Activated CD4-positive, alpha-beta T cell treated with anti-CD3 and anti-CD28 coated beads, Interleukin-2, amount 50 U/mL, for 24 hours (primary cell): ENCODE measurements at places on chromosomes 12 and 14.

DNA sequence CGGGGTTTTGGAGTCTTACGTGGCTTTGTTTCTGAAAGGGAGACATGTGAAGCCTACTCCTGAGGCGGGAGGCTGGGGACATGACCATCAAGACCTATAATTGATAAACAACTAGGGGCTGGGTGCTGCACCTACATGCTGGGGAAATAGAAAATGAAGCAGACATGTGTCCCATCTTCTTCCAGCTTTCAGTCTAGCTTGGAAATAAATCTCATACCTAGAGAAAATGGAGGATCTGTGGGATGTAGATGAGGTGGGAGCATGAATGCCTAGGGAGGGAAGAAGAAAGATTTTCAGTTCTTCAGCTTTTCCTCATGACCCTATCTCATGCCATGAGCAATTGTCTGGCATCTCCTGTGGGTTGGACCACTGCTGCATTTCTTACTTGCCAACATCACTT is 22.1 kb downstream of the EMP1 start:
- DNase-seq, result no peak

DNA sequence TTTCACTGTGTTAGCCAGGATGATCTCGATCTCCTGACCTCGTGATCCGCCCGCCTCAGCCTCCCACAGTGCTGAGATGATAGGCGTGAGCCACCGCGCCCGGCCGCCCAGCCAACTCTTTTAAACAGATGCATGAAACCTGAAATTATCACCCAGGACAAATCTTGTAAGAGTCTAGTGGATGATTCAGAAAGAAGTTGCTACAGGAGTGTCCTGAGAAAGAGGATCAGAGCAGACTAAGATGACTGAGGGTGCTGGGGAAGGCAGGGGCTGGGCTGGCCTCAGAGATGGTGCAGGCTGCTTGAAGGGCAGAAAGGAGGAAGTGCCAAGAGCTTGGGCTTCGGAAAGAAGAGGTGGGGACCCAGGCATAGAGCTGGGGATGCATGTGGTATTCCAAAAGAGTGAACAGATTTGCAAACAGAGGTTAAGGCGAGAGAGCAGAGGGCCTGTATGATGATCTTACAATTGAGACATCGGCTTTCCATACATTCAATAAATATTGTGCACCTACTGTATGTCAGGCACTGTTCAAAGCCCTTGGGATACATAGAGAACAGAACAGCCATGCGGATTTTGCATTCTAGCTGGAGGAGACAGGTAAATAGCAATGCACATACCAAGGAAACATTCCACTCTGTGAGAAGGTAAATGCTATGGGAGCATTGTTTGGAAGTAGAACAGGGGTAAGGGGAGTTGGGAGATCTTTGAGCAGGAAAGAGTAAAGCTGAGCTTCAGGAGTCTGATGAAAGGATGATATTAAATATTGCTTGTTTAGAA is 7.4 kb upstream of the CD9 start:
- no peak for DNase-seq

- DNase-seq, result no peak
These were observed 196.2 kb upstream of the FOXG1 start for GRCh38 chr14:28570391-28570790.

- no peak for DNase-seq
These were observed 29.9 kb downstream of the HSPB8 start for GRCh38 chr12:119208626-119209061.

DNA sequence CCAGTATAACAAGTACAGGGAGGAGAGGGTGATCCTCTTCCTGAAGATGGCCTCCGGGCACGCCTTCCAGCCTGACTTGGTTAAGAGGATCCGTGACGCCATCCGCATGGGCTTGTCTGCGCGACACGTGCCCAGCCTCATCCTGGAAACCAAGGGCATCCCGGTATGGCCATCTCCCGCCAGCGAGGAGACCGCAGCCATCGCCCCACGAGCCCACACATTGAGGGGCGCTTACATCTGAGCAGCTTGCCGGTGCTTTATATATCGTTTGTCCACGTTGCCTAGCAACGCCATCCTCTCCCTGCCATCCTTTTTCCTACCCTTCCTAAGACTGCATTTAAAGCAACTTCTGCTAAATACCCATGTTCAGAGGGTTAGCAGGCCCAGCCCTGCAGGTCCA is 71.5 kb downstream of the AACS start:
- no peak for DNase-seq

GRCh38 chr12:52527121-52527800 is 7.1 kb upstream of the KRT5 start:
- no peak for DNase-seq

GRCh38 chr14:100256339-100256895 is 17.5 kb downstream of the YY1 start:
- no peak for DNase-seq

DNA sequence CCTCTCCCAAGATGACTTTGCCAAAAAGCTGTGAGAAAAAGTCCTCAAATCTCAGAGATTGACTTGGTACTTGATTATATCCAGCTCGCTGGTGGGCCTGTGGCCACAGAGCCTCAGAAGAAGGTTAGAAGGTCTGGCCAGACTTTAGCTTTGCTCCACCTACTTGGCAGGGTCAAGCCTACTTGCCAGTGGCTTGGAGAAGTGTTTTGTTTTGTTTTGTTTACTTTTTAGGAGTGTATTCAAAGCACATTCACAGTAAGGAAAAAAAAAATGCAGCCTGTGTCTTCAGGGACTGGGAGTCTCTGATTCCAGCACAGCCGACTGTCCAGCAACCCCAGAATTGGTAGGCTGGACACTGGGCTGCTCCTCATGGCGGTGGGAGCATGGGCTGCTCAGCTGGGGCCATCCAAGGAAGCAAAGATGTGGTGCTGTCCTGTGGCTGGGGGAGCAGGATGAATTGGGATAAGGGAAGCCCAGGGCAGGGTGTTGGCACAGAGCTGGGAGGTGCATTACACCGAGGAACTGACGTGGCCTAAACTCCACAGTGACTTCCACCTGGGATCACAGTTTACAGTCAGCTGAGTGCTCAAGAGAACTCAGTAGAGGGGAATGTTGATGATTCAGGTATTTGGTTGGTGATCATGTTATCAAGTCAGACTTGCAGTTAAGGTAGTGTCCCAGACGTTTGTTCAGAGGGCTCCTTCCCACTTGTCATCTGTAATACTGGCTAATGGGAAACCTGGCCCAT is 73.5 kb downstream of the PPP2R5C start:
- no peak for DNase-seq

- DNase-seq, result no peak
These were observed 5.3 kb upstream of the PLEKHG3 start for GRCh38 chr14:64698903-64699302.

DNA sequence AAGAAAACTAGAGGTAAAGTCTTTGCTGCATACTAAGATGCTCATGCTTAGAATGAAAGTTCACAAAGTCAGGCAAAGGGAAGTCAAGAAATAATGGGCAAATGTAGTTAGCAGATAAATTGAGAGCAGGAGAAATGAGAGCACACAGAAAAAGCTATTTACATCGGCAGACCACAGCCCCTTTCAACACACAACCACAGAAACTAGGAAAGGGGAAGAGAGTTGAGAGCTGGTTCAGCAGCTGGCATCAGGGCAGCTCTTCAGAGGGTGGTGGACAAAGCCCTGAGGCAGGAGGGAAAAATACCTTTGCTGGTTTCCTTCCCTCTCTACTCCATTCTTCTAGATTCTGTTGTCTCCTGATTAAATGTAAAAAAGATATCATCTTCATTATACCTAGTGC is 95.4 kb upstream of the ANO4 start:
- no peak for DNase-seq

DNA sequence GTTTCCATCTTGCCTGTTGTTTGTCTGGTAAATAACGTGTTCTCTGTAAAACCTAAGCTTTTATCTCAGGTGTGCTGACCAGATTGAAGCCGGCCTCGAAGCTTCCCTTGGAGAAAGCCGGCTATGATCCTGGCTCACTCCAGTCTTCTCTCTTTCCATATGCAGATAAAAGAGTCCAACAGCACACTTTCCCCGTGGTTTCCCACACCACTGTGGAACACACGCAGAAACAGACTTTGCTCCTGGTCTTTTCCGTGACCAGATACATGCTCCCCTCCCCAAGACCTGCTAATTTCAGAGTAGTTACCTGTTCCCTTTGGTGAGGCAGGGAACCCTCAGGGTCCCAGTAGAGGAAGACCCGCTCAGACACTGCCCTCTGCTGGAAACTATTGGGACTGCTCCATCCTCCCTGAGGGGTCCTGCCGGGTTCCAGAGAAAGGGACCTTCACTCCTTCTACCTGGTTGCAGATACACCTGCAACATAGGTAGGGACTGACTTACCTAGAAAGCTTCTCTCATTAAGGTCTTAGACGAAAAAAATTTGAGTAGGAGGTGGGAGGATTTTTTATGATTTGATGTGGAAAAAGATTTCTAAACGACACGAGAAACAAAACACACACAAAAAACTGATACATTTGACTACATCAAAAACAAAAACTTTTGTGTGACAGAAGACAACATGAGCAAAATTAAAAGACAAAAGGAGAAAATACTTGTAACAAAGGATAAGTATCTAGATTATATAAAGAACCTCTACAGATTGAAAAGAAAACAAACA is 415.4 kb upstream of the CCDC196 start:
- peak; percentile 54 for DNase-seq

DNA sequence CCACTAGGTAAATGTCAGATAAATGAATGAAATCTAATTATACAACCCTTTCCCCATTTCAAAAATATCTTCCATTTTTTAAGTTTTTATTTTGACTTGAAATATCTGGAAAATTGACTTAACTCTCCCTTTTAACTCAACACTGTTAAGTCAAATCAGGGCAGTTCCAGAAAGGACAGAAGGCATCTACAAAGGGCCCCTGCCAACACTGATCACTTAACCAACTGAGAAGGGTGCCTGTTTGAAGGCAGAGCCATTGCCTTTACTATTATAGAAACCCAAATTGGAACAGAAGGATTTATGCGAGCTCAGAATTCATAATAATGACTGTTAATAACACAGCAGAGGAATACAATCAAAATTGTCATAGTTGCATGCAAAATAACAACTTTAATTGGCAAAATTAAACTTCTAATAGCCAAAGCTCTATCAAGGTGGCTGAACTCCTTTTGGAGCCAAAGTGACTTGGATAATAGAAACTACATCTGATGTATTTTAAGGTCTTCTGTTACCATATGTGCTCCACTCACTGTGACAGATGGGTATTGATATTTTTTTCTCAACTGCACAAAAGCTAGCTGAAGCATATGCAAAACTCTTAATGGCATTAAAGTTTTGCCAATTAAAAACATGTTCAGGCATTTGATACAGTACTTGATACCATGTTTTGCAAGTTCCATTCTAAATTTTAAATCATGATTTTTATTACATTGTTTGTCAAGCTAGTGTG is 383.8 kb downstream of the NOVA1 start:
- no peak for DNase-seq

DNA sequence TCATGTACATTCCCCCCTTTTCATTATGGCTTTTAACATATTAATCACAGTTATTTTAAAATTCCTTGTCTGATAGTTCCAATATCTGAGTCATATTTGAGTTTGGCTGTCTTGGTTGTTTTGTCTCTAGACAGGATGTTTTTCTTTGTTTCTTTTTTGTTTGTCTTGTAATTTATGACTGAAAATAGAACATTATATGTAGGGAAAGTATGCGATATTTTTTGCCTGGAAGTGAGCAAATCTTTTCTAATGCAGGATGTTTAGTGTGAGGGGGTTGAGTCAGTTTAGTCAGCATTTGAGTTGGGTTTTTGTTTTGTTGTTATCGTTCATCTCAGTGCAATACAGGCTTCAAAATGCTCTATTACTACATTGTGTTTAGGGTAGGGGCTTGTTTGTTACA is 239.7 kb downstream of the SNAPC1 start:
- no peak for DNase-seq

DNA sequence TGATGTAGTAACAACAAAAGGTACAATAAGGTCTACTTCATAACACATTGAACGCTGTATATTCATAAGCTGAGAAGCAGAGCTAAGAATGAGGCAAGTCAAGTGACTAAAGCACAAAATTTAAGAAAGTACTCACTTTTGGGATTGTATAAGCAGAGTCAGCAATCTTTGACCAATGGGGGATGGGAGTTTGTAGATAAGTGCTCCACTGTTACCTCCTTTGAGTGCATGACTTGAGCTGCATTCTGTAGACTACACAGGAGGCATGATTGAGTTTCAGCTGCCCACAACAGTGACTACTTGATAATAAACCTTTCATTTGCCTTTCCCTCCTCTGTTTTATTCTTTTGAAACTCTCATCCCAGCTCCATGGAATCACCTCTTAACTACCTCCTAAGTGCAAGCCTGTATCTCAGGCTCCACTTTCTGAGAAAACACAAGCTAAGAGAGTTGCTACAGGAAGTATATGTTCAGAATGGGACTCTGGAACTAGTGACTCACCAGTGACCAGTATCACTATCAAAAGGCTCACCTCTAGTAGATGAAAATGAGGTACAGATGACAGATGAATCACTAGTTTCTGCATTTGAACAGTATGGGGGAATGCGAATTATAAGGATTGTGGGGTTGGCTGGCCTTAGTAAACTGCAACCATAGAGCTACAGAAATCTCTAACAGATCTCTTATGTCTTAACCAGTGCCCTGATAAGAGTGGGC is 49.2 kb downstream of the SLC35F4 start:
- DNase-seq, result no peak

- no peak for DNase-seq
These were observed 59.9 kb downstream of the SETD3 start for GRCh38 chr14:99420711-99421110.

DNA sequence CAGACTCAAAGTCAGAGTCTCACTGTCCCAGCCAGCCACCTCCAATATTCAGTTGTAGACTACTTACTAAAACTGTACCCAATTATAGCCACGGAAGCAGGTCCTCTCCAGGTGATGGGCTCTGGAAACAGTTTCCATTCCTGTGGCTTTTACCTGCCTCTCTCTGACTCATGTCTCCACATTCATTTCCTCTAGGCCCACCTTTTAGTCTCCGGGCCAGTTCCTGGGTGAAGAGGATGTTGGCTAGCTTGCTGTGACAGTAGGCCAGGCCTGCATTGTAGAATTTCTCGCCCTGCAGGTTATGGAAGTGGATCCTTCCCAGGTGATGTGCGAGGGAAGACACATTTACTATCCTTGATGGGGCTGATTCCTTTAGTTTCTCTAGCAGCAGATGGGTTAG is 5.6 kb downstream of the RDH11 start:
- no peak for DNase-seq

- DNase-seq, result no peak
These were observed 71.9 kb downstream of the SLC25A47 start for GRCh38 chr14:100394886-100395672.

DNA sequence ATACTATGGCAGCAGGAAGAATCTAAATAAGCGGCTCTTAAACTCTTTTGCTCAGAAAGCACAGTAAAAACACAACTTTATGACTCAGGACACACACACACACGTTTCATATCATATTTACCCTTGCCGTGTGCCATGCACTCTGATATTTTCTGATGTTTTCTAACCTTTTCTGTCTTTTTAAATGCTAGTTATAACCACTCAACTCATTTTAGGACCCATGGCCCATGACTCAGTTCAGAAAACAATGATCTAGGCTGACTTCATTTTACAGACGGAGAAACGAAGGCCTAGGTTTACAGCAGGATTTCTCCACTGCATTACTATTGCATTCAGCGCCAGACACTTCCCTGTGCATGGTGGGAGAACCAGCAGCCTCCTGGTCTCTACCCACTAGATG is 9.1 kb downstream of the VWF start:
- no peak for DNase-seq

- no peak for DNase-seq
These were observed 28.5 kb downstream of the FOS start for GRCh38 chr14:75306927-75307699.
